Effector memory CD8-positive, alpha-beta T cell (primary cell): ENCODE measurements at places on chromosomes 7 and 10.

- no peak for DNase-seq
These were observed 239.2 kb downstream of the EXOC4 start for GRCh38 chr7:133491846-133492652.

- no peak for DNase-seq
These were observed 525.8 kb downstream of the ZNF33B start for GRCh38 chr10:42112331-42113157.

- no peak for DNase-seq
These were observed 182.7 kb downstream of the FAM107B start for GRCh38 chr10:14592026-14592425.

GRCh38 chr10:5723692-5724091 lies 39.1 kb downstream of the TASOR2 start:
- no peak for DNase-seq

- DNase-seq: no peak
These were observed 21.3 kb downstream of the CALML3 start for GRCh38 chr10:5545778-5546710.

DNA sequence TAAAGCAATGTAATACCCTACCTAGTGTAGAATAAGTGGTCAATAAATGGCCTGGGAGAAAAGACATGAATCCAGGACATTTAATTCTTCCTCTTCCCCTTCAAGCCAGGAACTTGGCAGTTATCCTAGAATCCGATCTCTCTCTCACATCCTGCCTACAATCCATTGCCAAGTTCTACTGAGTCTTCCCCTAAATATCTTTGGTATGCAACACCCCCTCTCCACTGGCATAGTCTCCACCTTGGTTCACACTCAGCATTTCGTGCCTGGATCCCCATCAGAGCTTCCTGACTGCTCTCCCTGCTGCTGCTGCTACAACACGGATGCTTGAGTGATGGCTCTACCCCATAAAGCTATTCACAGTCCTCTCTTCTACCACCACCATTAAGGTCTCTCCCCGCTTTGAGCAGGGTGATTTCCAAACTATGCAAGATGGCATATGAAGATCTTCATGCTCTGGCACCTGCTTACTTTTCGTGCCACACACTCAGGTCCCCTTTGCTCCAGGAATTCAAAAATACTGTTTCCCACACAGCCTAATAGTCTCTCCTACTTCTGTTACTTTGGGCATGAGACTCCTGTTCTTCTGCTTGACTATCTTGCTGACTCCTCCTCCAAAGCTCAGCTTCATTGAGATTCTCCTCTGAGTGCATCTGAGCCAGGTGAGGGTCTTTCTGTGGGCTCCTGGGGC lies 4.8 kb downstream of the ANK3 start:
- DNase-seq: no peak

GRCh38 chr7:138890499-138891445 lies 90.4 kb downstream of the KIAA1549 start:
- DNase-seq: no peak

- DNase-seq: no peak
These were observed 3.8 kb upstream of the POLD2 start for GRCh38 chr7:44127161-44127560.

GRCh38 chr10:99869581-99870122 lies 87.2 kb downstream of the ABCC2 start:
- no peak for DNase-seq

GRCh38 chr10:123778719-123779517 lies 112.7 kb downstream of the CPXM2 start:
- DNase-seq: no peak

DNA sequence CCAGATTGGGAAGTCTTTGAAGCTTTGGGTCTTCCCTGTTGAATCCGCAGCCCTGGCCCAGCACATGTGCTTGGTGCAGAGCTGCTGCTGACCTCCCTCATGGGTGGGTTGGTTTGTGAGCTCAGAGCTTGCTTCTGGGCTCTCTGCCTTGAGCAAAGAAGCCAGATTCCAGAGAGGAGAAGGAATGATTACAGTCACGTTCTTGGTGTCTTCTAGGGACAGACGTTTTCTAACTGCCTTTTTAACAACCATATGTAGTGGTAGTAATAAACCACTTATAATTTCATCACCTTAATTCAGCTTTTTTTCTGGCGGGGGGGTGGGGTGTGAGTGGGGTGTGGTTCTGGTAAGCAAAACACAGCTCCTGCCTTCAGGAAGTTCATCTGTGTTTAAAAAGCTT lies 39.5 kb downstream of the LRMDA start:
- DNase-seq: no peak
